Left hindlimb (tissue), 1 donor: ENCODE measurements at places on chromosomes 7 and 10.
A peak's percentile ranks its signal among the peaks of the same experiment; 100 is the strongest.

- DNase-seq = no peak
Measured at GRCh38 chr10:92068900-92069299, 145.3 kb downstream of the BTAF1 start.

GRCh38 chr10:112961609-112962008 lies 11.6 kb downstream of the TCF7L2 start:
- no peak for DNase-seq

DNA sequence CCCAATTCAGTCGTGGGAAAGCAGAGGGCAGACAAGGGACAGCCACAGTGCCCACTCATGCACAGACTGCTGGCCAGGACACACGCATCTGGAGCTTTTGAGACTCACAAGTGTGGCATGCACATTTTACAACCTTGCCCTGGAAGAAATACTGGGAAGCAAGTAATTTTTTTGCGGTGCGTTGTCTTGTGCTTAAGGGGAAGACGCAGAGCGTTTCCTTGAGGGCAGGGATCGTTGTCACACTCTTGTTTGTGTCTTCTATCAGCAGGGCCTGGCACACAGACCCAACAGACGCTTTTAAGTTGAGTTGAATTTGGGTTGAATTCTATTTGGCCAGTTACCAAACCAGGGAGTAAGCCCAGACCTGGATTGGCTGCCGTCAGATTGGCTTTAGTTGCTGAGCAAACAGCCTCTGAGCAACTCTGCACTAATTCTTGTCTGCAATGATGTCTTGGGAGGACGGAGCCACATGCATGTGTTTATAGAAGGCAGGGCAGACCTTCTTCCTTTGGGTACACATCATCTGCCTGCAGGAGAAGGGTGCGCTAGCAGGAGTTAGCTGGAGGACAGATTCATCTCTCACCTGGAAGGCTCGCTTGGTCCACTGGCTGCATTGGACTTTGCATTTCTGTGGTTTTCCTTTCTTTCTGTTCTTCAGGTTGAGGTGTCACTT lies 38.4 kb downstream of the IL2RA start:
- DNase-seq = no peak

GRCh38 chr7:38281266-38281665 lies 7.8 kb upstream of the TARP start:
- DNase-seq = no peak

DNA sequence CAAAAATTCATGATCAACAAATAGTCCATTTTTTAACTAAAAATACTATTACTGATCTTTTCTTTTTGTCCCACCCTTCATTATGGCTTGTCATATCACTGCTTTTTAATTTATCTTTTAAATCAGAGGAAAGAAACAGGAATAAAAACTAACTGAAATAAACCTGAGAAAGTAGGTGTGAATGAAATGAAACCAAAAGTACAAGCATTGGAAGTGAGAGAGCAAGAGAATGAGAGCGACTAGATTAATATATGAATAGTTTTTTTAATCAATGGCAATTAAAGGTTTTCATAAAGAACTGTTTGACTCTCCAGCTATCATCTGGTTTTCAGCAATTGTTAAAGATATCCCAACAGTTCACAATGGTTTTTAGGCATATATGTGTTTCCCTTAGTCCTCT lies 137.8 kb downstream of the SPAG6 start:
- no peak for DNase-seq

GRCh38 chr10:11162828-11163599 lies 145.3 kb downstream of the CELF2 start:
- DNase-seq = no peak

DNA sequence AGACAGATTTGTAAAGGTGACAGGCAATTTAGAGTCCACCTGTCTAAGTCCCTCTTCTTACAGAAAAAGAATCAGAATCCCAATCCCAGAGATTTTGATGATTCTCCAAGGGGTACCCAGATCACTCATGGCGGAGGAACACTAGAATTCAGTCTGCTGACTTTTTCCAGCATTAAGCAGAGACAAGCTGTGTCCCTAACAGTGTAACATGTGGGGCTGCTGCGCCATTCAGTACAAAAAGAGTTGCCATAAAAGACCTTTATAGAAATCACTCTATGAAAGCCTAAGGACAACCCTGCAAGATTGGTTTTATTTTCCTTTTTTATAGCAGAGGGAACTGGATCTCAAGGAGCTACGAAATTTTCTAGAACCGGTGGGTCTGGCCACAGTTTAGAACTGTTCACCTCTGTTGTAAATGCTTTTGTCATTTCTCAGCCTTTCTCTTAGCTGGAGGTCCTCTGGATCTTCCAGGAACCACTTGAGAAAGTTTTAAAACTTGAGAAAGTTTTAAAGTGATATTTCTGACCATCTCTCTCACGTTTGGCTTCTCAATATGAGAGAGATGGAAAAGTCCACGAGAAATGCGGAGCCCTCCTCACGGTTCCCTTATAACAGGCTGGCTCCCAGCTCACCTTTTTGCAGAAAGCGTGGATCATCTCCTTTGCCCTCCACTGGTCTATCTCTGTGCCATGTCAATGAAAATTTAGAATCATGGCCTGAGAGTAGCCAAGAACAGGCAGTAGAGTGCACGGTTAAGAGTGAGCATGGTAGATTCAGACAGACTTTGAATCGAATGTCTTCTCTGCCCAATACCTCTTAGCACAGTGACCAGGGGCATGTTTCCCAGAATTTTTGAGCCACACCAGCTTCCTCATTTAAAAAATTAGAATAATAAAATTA lies 826 bp downstream of the GIMAP7 start:
- no peak for DNase-seq

- DNase-seq = no peak
Measured at GRCh38 chr10:124292911-124293615, 125.7 kb downstream of the OAT start.

DNA sequence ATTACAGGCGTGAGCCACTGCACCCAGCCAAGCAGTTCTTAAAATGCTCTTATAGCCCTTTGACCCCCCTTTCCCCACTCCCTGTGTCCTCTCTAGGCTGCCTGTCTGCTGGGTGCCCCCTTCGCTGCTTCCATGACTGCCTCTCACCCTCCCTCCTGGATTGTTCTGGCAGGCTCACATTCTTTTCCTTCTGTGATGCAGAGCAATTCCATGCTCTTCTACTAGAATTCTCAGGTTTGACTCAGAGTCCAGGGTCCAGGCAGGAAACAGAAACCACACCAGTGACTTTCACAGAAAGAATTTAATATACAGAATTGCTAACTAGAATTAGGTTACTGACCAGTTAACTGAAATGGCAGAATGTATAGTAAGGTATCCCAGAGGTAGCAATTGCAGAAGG lies 244.8 kb downstream of the BAMBI start:
- DNase-seq = no peak

GRCh38 chr7:74153736-74154135 lies 20.4 kb upstream of the EIF4H start:
- DNase-seq = no peak

- peak; percentile 19 for DNase-seq
Measured at GRCh38 chr7:44275146-44275545, 50.2 kb downstream of the CAMK2B start.

DNA sequence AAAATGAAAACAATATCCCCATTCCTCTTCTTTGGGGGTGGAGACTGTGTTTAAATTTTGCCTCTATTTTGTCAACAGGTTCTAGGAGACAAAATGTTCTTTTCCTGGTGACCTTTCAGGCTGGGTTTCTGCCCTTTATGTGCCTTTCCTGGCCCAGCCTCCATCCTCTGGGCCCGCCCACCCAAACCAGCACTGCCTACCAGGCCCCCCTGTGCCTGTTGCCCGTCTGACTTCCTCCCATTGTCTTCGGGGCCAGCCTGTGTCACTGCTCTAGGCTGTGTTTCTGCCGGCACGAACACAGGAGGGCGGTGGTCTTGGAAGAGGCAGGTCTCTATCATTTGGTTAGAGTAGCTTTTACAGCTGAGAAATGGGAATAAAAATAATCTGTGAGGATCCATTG lies 13.9 kb downstream of the TSPAN14 start:
- DNase-seq = peak; percentile 40

- DNase-seq = no peak
Measured at GRCh38 chr7:18469316-18469715, 26.2 kb upstream of the HDAC9 start.

GRCh38 chr7:3069771-3070449 lies 26.2 kb upstream of the CARD11 start:
- no peak for DNase-seq

- DNase-seq = no peak
Measured at GRCh38 chr10:34585422-34586112, 229.5 kb downstream of the PARD3 start.

- no peak for DNase-seq
Measured at GRCh38 chr10:32318476-32318896, 28.5 kb downstream of the EPC1 start.

DNA sequence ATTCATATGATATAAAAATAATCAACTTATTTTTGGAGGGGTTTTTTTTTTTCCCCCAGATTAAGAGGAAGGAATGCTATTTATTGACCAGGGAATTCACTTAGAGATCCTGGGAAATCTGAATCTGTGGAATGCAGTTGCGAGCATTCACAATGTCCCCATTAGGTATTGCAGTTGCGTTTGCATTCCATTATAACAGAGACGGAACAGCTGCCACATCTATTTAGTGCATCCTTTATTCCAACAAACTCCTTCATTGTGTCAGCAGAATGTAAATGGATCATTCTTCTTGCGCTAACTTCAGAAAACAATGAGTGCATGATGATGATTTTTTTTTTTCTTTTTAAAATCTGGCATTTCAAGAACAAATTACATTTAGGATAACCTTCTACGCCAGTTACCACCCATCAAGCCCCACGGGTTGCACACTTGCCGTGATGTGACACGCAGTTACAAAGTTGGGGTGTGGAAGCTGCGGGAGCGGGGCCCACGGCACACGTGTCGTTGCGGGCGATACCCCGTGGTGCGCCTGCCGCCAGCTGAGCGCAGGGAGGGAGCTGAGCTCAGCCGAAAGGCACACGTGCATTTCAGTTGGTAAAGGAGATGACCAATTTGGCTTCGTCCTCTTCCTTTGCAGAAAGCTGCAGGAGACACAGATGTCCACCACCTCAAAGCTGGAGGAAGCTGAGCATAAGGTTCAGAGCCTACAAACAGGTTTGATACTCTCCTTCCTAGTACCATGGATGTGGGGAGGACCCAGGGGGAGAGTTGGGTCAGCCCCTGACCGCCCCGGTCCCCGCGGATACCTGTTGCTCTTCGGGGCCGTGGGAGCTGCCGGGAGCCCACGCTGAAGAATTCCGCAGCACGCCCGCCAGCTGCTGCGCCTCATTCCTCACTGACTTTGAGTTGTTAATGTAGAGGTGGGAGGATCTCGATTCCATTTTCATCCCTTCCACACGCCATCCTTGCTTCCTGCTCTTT lies 175.3 kb upstream of the SH2B2 start:
- DNase-seq = no peak

DNA sequence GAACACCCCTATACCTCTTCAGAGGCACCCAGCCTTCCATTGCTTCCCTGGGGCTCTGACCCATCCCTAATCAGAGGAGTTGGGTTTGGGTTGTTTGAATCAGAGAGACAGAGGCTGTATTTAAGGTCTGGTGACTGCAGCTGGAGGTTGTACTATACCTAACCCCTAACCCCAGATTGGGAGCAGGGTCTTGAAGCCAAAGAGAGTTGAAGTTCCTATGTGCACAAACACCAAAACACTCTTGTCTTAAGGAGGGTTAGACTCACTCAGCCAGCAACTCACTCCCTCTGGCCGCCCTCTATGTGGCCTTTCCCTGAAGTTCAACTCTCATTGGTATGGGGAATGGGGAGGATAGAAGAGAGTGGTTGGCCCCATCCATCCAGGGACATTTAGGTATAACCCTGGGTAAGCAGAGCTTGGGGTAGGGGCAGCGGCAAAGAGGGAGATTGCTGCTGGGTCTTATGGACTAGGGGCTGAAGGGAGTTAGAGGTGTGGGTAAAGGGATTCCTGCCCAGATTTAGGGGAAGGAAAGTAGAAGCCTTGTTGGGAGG lies 80.0 kb downstream of the PAX2 start:
- DNase-seq = no peak

GRCh38 chr10:82497439-82497838 lies 622.4 kb downstream of the NRG3 start:
- no peak for DNase-seq

GRCh38 chr10:130109796-130110245 lies 809 bp downstream of the C10orf143 start:
- peak; percentile 83 for DNase-seq

DNA sequence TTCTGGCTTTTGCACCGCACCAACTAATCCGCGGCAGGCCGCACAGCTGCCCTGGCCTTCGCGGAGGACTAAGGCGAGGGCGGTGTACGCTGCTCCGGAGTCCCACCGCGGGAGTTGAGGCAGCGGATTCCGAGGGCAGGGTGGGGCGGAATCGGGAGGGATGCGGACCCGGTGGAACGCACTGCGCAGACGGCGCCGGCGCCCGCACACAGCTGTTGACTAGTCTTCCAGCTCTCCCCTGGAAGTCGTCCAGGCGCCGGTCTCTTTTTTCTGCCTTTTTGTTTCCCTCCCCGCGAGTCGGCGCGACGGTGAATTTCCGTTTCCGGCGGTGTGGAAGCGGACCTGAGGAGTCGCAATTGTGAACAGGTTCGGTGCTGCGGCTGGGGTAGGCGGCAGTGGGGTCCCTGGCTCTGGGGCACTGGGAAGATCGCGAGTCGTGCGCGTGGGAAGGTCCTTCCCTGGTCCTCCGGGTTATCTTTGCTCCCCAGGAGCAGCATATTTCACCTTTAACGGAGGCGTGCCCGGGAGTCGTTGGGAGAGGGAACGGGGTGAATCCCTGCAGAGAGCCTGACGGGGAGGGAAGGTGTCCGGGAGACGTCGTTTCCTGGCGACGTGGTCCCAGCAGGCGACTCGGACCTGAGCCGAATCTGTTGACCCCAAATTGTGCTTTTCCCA lies at the start of gene ASAH2B:
TSS of gene ASAH2B (plus strand) at position 319 of the 675 bp plus-strand sequence. CDS start 5,195 bp downstream, outside the sequence.
- DNase-seq = peak; percentile 89

DNA sequence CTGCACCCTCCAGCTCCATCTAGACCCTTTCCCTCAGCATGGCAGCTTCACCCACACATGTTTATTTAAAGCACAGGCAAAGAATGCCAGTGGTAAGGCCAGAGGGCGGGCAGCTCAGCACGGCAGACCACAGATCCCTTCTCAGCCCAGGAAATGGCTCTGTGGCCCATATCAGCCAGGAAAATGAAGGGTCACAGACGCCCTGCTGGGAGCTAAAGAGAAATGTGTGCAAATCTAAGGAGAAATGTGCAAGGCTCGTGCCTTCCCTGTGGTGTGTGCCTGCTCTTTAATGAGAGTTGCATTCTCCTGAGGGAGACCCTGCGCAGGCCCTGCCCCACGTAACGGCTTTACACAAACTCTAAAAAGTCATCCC lies 23.0 kb downstream of the PTPRN2 start:
- DNase-seq = no peak

- DNase-seq = no peak
Measured at GRCh38 chr7:64887756-64888508, 15.1 kb upstream of the ZNF273 start.
